ENCODE measurements at places on chromosomes 2 and 18.

DNA sequence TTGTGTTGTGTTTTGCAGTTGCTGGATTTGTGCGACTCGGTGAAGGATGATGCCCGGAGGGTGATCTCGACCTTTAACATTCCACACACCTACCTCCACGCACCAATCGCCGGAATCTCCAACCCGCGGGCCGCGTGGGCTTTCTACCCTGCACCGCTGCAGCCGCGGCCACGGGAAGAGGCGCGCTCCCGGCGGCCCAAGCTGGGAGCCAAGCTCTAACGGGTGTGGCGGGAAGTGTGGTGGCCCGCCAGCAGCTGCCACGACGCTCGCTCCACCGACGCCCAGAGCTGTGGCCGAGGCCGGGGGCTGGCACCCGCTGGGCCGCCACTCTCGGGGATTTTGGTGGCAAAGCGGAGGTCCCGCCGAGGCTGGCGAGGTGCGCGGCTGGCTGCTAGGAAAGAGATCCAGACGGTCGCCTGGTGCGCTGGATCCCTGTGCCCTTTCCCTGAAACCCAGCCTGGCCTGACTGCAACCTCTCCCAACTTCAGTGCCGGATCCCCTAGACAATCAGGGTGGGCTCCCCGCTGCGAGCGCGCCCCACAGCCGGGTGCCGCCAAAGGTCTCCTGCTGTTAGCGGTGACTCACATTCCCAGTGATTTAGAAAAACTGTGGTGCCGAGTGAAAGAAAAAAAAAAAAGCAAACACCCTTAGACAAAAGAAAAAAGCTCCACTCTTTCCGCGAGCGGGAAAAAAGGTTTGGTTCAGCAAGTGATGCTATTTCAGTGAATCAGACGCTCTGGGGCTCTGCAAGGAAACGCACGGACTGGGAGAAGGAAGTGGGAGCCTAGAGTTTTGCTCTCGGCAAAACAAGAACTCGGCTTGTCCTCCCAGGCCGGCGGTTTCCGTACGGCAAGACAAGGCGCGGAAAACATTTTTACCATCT, 2.9 kb upstream of the BCL2L11 start:
- no peak for DNase-seq

DNA sequence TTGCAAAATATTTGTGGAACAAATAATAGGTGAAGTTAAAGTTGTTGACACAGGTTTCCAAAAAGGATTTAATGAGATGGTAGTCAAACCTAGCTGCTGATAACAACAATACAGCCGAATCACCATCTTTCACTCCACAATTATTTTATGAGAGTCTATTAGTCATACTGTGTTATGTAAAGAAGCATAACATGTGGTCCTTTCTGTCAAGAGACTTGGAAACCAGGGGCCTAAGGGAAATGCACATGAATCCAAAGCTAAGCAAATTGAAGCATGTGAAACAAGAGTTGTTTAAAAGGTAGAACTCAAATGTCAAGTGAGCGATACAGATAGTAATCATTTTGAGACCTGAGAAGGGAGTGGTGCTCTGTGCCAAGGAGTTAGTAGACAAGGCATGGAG, 16.0 kb downstream of the CD28 start:
- DNase-seq, result no peak

DNA sequence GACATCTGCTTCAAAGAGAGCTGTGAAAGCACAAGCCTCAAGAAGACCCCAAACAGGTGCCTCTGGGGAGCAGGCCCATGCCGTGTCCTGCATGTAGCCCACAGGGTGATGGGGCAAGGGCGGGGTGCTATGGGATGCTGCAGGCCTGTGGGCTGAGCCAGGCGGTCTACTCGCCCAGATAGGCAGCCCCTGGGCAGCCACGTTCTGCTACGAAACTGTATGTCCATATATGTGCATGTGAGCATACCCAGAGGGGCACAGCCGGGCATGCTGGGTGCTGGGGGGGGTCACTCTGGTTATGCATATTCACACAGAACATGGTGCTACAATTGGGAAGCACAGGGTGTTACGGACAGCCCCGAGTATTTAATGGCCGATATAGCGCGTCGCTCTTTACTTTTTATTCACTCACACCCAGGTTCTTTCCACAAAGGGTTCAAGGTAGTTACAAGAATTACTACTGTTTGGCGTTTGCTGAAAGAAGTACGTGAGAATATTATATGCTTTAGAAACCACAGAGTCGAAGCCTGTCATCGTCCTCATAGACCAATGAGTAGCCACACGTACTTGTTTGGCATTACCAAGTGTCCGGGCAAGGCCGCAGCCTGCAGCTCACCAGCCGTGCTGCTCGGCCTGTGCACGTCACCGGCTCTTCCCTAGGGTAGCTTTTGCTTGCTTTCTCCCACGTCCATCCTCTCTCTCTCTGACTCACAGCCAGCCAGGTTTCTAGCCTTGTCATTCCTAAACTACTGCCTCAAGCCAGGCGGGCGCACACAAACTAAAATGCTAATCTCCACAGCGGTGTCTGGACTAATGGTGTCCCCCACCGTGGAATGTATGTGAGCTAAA, 14.4 kb downstream of the MTERF4 start:
- DNase-seq, result no peak

DNA sequence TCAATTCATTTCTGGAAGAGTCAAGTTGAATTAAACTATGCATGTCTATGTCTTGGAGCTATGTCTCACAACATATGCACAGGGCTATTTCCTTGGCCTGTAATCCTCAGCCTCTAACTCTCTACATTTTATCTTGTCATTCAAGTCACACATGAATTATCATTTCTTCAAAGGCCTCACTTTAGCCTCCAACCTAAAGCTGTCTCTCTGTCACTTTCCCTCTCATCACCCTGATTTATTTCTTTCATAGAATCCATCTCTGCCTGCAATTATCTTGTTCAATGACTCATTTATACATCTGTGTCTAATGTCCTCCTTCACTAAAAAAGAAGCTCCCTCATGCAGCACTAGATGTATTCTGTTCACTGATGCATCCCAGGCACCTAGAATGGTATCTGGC, 614.2 kb upstream of the REG3G start:
- no peak for DNase-seq

- no peak for DNase-seq
These were observed 102.8 kb upstream of the CTDP1 start for GRCh38 chr18:79576686-79577351.
